Nephron progenitor cell (in vitro differentiated cells): ENCODE measurements at places on chromosomes 6 and 20.

DNA sequence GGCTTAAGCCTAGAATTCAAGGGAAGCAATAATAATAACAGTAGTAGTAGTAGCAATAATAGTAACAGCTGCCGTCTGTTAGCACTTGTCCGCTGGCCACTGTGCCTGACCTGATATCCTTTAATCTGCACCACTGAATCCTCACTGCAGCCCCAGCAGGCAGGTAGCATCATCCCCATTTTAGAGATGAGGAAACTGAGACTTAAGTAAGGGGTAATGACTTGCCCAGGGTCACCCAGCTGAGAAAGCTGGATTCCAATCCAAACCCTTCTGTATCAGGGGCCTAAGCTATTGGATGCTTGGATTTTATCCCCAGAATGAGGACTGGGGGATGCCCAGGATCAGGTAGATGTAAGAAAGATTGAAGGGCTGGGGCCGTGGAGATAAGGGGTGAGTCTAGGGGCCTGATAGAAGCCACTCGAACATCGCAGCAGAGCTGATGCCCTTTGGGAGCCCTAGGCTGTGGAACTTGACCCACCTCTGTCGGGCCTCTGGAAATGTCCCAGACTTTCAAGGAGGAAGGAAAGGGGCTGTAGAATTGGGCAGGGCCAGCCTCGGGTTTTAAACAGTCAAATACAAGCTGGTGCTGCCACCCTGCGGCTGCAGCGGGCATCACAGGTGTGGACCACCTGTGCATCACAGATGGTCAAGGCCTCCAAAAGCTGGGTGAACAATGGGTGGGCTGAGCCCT is 102.1 kb upstream of the MYL9 start:
- H3K36me3 ChIP-seq: no peaks in the 10 kb centered on the region
- peak; percentile 87 for DNase-seq
- no peak overlapping the region for H3K4me3 ChIP-seq
- H3K27me3 ChIP-seq: peaks cover 30% of the 10 kb centered on the region
- no peak overlapping the region for H3K27ac ChIP-seq

- peaks cover 67% of the 10 kb centered on the region for H3K4me1 ChIP-seq
- no peaks in the 10 kb centered on the region for H3K27me3 ChIP-seq
- peak; percentile 40 for DNase-seq
- peaks cover 7% of the 10 kb centered on the region for H3K36me3 ChIP-seq
These were observed 42.0 kb downstream of the CDS2 start for GRCh38 chr20:5168651-5169396.

- no peak for DNase-seq
- H3K36me3 ChIP-seq: no peaks in the 10 kb centered on the region
- H3K27me3 ChIP-seq: peaks cover 49% of the 10 kb centered on the region
- H3K27ac ChIP-seq: no peak overlapping the region
- H3K4me3 ChIP-seq: no peak overlapping the region
These were observed 4.6 kb downstream of the PPP1R3G start for GRCh38 chr6:5089481-5090438.

- H3K36me3 ChIP-seq: no peaks in the 10 kb centered on the region
- DNase-seq: no peak
- H3K4me3 ChIP-seq: no peak overlapping the region
- H3K4me1 ChIP-seq: peaks cover 29% of the 10 kb centered on the region
- peaks cover 6% of the 10 kb centered on the region for H3K27me3 ChIP-seq
These were observed 83.5 kb upstream of the CCN6 start for GRCh38 chr6:111970426-111970825.

DNA sequence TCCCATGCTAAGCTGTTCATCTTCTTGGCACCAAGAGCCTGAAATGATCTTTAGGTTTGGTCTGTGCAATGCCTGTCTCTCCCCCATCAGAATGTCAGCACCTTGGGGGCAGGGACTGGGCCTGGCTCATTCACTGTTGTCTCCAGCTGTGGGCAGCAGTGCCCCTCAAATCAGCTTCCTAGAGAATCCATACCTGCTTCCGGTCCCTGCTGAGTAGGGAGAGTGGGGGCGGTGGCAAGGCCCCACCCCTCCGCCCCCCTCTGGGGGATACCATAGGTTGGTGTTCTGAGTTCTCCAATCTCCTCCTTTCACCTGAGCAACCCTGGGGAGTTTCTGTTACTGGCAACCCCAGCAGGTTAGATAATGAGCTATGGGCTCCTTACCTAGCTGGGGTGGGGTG is 19.2 kb upstream of the SPDEF start:
- no peak overlapping the region for H3K4me3 ChIP-seq
- H3K27ac ChIP-seq: peak overlapping the region; percentile 71
- peaks cover 28% of the 10 kb centered on the region for H3K4me1 ChIP-seq
- H3K27me3 ChIP-seq: no peaks in the 10 kb centered on the region

DNA sequence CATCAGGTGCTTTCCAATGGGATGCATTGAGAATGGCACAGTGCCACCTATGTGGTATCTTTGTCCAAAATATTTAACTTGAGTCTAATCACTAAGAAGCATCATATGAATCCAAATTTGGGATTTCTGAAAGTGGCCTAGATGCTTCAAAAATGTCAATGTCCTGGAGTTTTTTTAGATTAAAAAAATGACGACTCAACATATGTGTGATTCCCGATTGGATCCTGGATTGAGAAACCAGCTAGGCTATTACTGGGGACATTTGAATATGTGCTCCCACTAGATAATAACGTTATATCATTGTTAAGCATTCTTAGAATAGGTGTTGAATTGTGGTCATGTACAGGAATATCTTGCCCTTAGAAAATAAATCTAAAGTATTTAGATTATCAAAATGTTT is 189.2 kb downstream of the TBXT start:
- DNase-seq: no peak
- no peak overlapping the region for H3K27ac ChIP-seq
- H3K4me3 ChIP-seq: no peak overlapping the region
- H3K4me1 ChIP-seq: no peaks in the 10 kb centered on the region
- no peaks in the 10 kb centered on the region for H3K36me3 ChIP-seq
